ENCODE measurements at places on chromosomes 5 and 9.

DNA sequence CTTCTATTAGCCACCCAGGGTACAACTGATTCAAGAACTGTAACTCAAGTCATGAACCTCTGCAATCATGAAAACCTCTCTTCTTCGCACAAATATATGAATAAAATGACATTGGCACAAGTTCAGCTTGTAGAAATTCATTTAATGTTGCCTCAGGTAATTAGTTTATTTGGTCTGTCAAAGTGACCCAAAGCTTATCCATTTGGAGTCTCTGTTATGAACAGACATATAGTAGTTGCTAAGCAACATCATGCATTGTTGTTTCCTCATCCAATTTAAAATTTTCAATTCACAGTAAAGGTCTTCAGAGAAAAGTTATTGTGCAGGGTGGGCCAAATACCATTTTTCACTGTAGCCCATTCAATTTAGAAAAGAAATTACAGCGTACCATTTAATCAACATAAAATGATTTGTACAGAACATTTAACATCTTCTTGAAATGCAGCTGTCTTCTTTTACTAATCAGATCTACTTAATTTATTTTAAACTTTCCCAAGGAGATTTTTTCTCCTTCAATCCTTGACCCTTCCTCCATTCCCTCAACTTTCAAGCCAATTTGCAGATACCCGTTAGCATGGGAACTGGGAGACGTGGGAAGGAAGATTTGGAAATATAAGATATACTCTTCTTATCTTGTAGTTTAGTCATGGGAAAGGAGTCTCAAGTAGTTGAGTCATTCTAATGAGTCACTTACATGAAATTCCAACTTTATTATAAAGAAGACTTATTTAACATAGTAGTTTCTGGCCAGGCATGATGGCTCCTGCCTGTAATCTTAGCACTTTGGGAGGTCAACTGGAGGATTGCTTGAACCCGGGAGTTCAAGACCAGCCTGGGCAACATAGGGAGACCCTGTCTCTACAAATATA, 231.3 kb downstream of the ATPSCKMT start:
- DNase-seq = no peak

GRCh38 chr9:135604437-135605237, 34.7 kb downstream of the GLT6D1 start:
- no peak for DNase-seq

DNA sequence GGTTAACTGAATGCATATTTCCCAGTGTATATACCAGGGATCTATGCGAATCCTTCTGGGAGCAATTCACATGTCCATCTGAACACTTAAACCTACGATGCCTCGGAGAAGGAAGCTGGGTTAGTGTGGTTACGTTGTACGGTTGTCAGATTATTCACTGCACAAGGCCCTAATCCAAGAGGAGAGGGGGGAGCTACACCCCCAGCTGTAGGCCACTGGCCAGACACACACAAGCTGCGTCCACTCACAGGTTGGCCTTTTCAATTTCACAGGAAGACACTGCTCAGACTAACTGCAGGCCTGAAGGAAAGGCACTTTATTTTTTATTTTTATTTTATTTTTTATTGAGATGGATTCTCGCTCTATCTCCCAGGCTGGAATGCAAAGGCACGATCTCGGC, 184.5 kb upstream of the GNA14 start:
- DNase-seq = no peak

- DNase-seq = no peak
These were observed 48.9 kb downstream of the COL27A1 start for GRCh38 chr9:114204265-114204664.

- no peak for DNase-seq
These were observed 8.8 kb downstream of the FAM13B start for GRCh38 chr5:138024117-138024516.

GRCh38 chr9:130041648-130042405, 1.2 kb downstream of the FNBP1 start:
- DNase-seq = no peak

GRCh38 chr9:103355000-103355399, 359.9 kb downstream of the CYLC2 start:
- DNase-seq = no peak

- DNase-seq = no peak
These were observed 1.1 kb downstream of the GNPDA1 start for GRCh38 chr5:142011572-142012185.

GRCh38 chr9:94720846-94721549, 5.5 kb upstream of the AOPEP start:
- DNase-seq = no peak

- DNase-seq = no peak
These were observed 270.4 kb upstream of the TUT7 start for GRCh38 chr9:86624630-86625029.

DNA sequence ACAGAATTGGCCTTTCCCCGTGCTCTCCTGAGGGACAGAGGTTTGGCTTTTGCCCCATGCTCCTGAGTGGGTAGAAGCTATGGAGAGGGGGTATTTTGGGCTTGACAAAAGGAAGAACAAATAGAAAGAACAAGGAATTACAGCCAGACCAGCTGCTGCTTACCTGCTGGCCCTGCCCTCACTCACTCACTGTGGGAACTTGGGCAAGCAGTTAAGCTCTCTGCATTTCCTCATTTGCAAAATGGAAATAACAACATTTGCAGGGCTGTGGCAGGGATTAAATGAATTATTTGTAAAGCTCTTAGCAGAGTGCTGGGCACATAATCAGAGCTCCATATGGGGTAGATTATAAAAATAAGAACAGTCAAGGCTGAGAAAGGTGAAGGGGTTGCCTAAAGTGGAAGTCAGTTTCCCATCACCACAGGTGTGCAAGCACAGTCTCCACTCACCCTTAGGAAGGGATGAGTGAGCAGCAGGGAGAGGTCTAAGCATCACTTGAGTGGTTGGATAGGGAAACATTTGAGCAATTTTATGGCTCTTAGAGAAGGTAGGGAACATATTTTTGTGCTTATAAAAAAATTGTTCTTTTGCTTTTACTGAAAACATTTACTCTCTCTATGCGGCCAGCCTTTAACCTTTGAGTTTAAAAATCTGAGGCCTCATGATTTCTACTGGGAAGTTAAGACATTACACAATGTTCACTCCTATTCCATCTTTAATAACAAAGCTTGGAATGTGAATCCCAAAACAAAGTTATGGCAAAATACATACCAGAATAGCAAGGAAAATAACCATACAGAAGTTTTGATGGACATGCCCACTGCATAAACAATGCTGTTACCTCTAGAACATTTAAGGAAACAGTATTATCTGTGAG, 42.8 kb upstream of the LHFPL2 start:
- no peak for DNase-seq

DNA sequence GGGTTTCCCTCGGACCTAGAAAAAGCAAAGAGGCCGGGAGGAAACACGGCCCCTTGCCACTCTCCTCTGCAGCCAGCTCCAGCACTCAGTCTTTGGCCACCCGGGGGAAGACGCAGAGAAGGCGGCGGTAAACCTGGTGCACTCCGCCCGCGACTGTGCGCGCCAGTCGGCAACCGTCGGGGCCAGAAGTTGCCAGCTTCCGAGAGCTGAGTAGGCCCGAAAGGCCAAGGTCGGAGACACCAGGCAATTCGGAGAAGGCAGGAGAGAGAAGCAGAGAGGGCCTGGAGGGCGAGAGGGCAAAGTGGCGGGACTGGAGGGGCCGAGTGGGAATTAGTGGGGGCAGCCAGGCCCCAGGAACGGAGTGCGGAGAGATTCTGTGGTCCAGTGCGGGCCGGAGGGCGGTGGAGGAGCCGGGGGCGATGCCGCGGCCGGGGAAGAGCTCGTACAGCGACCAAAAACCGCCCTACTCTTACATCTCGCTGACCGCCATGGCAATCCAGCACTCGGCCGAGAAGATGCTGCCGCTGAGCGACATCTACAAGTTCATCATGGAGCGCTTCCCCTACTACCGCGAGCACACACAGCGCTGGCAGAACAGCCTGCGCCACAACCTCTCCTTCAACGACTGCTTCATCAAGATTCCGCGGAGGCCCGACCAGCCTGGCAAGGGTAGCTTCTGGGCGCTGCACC, at the start of gene FOXB2:
Gene FOXB2, plus strand, starts transcription at position 420 of the 690 bp plus-strand sequence. Its CDS starts 0 bp downstream, at position 420.
- DNase-seq = no peak

DNA sequence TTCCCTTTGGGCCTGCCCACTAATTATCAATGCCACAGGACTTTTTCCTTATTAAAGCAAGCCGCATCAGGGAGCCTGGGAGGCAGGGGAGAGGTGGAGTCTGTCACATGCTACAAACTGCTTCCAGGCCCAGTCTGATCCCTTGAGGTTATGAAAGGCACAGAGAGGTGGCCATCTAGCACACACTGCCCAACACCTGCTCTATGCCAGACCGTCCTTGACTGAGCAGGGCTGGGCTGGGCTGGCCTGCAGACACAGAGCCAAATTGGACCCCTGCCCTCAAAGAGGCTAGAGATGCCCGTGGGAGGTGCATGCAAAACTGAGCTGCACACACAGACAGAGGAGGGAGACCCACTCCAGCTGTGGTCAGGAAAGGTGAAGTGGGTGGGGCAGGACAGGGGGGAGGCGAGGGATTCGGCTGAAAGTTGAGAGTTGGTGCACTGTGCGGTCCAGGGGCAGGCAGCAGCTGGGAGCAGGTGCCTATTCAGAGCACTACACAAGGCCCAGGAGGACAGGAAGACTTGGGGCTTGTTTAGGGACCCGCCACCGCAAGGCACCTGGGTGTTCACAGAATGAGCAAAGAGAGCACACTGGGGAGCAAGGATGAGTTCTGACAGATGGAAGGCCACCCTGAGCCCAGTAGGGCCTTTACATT, 36.4 kb upstream of the TCF7 start:
- no peak for DNase-seq

DNA sequence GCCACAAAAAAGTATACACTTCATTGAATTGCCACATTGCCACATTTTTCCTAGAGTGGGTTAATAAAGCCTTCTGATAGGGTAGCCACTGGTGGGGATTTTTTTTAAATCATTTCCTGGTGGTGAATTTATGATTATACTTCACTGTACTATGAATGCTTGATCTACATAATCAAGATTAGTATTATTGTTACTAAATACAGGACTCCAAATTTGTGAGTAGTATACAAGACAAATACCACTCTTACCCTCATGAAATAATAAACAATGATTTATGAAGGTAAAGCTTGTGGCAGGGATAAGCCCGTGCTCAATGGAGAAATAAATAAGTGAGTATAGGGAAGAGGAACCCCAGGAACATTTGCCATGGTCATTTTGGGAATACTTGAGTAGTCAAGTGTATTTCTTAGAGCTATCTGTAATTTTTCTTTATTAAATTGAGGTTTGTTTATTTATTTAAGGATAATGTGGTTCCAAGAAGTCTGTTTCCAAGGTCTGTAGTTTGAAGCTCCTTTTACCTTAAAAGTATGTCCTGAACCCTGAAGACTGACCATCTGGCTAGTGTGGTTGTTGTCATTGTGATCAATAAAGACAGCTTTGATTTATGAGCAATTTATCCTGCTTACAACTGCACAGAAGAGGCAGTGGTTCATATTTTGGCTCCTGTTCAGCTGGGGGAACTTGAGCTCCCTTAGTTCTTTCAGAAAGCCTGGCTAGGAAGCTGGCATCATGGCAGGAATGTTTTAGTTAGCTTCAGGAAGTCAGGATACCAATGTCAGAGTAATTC, 118.6 kb downstream of the ZSWIM6 start:
- peak; percentile 48 for DNase-seq

DNA sequence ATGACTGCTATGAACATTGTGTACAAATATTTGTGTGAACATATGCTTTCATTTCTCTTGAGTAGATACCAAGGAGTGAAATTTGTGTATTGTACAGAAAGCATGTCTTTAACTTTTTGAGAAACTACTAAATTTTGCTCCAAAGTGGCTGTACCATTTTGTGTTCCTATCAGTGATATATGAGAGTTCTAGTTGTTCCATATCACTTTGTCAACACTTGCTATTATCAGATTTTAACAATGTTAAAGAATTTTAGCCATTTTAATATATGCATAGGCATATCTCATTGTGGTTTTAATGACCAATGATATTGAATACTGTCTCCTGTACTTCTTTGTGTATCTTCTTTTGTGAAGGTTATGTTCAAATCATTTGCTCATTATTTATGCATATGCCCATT, 142.9 kb upstream of the NR3C1 start:
- DNase-seq = no peak

DNA sequence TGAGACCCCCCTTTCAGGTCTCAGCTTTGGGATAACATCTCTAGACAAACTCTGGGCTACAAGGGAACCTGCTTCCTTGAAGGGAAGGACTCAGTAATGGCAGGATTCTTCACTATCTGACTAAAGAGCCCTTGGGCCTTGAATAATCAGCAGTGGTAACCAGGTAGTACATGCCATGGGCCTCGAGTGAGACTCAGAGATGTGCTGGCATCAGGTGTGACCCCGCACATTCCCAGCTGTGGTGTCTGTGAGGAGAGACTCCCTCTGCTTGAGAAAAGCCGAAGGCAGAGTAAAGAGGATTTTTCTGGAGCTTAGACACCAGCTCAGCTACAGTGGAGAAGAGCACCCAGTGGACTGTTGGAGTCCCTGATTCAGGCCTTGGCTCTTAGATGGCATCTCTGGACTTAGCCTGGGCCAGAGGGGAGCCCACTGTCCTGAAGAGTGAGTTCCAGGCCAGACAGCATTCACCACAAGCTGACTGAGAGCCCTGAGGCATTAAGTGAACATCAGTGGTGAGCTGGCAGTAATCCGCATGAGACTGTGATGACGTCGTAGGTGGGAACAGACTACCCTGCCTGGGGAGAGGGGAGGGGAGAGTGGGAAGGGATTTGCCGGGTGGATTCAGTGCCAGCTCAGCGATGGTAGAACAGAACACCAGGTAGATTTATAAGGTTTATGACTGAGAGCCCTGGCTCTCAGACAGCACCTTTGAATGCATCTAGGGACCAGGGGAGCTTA, 5.3 kb upstream of the ZNF782 start:
- no peak for DNase-seq

GRCh38 chr9:11871852-11872251, 821.3 kb upstream of the TYRP1 start:
- peak; percentile 26 for DNase-seq

DNA sequence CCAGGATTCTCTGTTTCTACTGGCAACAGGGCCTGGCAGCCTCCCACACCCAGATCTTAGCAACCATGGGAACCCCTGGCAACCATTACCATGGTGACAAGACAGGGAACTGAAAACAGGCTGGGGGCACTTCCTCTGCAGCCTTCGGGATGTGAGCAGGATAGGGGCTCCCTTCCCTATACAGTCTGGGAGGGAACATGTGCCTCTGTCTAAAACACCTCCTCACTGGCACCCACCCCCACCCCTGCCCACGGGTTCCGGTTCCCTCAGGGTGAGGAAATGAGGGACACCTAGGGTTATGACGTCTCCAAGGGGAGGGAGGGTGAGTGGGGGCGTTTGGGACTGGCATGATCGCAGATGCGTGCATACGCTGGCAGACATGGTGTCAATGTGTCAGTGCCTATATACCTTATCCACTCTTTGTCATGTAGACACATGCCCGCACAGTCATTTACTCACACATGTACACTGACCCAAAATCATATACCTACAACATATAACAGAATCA, 3.0 kb upstream of the DNAJB5 start:
- peak; percentile 78 for DNase-seq

DNA sequence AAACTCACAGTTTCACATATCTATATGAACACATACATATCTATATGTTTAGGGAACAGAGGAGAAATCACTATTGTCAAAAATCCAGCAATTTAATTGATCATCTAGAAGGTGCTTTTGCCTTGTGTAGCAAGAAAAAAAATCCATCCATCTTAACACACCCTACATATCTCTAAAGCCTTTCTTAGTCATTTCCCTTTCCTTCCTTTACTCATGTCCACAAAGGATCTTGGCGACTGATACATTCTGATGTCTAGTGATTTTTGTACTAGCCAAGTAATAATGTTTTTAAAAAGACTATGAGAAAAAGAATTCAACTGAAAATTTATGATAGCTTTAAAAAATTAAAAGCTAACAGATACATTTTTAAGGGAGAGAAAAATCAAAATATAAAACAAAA, 22.5 kb downstream of the ZDHHC21 start:
- DNase-seq = no peak
